ENCODE measurements at places on chromosomes 6 and 20. TPM values are rescaled to one million over a fixed set of nuclear protein-coding genes. Genes with fewer than 3 reads are reported as not detected.

TTK gene
- 48.7 TPM for total RNA-seq

SLC17A9 gene
- total RNA-seq, result not detected

SLC12A5 gene
- total RNA-seq, result 1.3 TPM

TNFRSF6B gene
- 5.9 TPM for total RNA-seq

ZC3H12D gene
- total RNA-seq, result 0.16 TPM

APCDD1L gene
- total RNA-seq, result 0.27 TPM

FAM83B gene
- not detected for total RNA-seq

RPL7L1 gene
- total RNA-seq, result 142 TPM

ZNF451 gene
- total RNA-seq, result 28.1 TPM

LAMA5 gene
- total RNA-seq, result 12.1 TPM

ERVFRD-1 gene
- total RNA-seq, result not detected

WFDC12 gene
- total RNA-seq, result not detected

PTK6 gene
- total RNA-seq, result not detected

SULF2 gene
- 5.6 TPM for total RNA-seq

PNLDC1 gene
- not detected for total RNA-seq

UNC5CL gene
- 0.37 TPM for total RNA-seq

ADGRB3 gene
- 0.24 TPM for total RNA-seq

HRH3 gene
- not detected for total RNA-seq

DEFB127 gene
- not detected for total RNA-seq

TAP1 gene
- 28.1 TPM for total RNA-seq

FAM83C gene
- not detected for total RNA-seq

Measured in HT1080 (cell line).